ENCODE measurements at places on chromosomes 2 and 18. TPM values are rescaled to one million over a fixed set of nuclear protein-coding genes. Genes with fewer than 3 reads are reported as not detected.

Gene MYO5B
- 22.6 TPM for total RNA-seq

Gene DOCK10
- 9.8 TPM for total RNA-seq

Gene TAF1B
- 20.1 TPM for total RNA-seq

Gene FSIP2
- total RNA-seq, result 1.2 TPM

Gene G6PC2
- not detected for total RNA-seq

Gene NOL4
- total RNA-seq, result not detected

- DNase-seq, result no peak
These were observed 181.1 kb downstream of the NEDD4L start for GRCh38 chr18:58225101-58225500.

DNA sequence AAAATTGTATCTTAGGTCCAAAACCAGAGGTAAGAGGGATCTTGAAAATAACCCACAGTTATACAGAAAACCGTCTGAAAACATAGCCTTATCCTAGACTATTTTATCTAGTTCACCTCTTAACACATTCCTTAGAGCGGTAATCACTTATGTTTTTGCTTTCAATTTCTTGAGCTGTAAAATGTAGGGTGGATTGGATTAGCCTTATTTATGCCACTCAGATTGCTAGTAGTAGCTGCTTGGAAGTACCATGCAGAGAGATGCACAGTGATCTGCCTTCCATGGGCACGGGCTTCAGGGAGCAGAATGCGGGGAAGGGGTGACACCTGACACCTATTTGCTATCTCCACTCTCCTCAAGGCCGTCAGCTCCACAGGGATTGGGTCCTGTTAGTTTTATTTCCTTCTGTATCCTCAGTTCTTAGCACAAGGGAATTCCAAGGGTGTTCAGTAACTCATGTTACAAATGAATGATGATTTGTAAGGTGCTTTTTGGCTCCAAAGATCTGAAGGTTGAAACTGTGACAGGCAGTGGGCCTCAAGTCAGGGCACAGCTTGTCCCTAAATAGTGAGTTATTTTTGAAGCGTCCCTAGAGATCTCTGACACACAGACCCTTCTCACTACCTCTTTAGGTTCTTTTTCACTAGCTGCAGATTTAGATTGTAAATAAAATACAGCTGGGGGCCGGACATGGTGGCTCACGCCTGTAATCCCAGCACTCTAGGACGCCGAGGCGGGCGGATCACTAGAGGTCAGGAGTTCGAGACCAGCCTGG is 64.0 kb upstream of the PMAIP1 start:
- DNase-seq, result no peak

DNA sequence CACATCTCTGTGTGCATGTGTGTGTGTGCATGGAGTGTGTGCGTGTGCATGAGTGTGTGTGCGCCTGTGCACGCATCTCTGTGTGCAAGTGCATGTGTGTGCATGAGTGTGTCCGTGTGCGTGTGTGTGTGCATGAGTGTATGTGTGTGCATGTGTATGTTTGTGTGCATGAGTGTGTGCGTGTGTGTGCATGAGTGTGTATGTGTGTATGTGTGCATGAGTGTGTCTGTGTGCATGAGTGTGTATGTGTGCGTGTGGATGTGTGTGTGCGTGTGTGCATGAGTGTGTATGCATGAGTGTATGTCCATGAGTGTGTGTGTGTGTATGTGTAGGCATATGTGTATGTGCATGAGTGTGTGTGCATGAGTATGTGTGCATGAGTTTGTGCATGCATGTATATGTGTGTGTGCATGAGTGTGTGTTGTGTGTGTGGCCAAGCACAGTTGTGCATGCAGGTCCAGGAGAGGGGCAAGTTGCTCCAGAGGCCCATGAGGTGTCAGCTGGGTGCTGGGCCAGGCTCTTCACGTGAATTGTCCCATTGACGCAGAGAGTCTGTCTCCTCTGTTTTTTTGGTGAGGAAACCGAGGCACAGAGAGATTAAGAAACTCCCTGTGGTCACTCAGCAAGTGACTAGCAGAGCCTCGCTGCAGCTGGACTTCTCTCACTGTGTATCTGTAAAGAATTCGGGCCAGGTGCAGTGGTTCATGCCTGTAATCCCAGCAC is 75.5 kb downstream of the ASB1 start:
- peak; percentile 58 for DNase-seq

- DNase-seq, result no peak
These were observed 37.8 kb upstream of the OTOF start for GRCh38 chr2:26515771-26516170.

DNA sequence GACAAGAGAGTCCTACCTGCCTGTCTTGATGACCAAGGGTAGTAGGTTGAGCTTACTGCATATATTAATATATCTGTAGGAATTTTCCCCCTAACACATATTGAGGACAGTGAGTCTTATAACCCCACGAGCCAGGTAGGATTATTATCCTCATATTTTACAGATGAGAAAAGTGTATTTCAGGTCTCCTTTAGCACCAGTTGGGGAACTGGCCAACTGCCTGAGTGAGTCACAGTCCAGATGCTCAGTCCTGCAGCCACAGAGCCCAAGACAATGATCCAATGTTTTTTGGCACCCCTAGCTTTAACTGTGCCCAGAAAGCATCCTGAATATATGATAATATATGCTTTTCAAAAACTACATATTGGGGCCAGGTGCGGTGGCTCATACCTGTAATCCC is 30.8 kb upstream of the GLS start:
- no peak for DNase-seq

GRCh38 chr18:35463827-35464226 is 33.9 kb downstream of the INO80C start:
- DNase-seq, result no peak

DNA sequence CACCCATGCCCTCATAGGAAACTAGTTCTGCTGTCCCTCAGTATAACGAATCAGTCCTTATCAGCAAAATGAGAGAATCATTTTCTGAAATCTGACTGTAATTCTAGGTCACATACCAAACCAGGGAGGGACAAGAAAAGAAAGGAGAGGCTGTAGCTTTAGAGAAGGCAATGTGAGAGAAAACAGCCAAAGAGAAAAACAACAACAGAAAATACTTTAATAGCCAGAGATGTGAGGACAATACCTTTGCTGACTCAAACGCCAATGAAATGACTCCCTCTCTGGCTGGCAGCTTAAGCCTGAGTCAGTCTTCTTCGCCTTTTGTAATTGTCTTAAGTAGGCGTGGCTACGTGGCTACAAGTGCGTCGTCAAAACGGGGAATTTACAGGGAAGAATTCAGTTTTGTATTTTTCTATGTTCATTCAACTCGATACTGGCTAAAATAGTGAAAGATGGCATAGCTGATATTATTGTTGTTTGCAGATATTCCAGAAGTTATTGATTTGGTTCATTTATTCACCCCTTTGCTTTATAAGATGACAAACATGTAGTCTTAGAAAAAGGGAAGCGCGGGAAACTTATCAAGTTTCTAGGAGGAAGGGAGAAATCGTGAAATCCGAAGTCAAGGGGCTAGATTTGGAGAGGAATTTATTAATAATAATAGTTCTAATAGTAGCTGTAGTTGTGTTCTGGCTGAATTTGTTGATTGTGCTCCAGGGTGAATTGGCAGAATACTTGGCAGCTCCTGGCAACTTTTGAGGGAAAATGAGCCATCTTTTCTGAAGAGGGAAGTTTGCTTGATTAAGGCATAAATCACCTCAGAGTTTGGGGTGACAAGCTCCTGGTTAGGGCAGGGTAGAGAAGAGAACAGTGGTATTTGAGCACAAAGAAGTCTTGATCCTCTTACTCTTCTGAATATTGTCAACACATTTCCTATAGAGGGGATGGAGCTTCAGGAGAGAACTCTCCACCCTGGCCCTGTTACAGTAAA is at the start of gene IL1A:
TSS of gene IL1A (minus strand) at position 295 of the 991 bp plus-strand sequence. CDS start 723 bp downstream, outside the sequence.
- DNase-seq, result no peak

GRCh38 chr18:9563331-9563730 is 51.0 kb downstream of the PPP4R1 start:
- DNase-seq, result no peak

- no peak for DNase-seq
These were observed 54.7 kb downstream of the BIN1 start for GRCh38 chr2:127052057-127052770.

DNA sequence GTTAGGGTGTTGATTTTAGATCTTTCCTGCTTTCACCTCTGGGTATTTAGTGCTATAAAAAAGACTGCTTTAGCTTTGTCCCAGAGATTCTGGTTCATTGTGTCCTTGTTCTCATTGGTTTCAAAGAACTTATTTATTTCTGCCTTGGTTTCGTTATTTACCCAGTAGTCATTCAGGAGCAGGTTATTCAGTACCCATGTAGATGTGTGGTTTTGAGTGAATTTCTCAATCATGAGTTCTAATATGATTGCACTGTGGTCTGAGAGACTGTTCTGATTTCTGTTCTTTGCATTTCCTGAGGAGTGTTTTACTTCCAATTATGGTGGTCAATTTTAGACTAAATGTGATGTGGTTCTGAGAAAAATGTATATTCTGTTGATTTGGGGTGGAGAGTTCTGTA is 167.1 kb upstream of the KYNU start:
- DNase-seq, result no peak

DNA sequence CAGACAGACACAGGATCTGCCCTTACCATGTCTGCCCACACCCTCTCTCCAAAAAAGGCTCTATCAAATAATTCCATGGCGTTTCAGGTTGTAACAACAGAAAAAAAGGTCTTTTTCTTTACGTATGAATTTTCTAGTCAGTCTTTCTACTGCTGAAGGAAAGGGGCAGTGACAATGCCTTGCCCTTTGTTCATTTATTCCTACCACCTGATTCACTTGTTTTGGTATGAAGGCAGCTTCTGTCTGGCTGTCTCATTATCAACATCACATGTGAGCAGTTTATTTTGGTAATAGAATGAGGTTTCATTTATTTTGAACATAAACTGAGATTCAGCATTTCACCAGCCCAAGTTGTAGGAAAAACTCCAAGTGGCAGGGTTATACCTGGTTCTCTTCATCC is 94.3 kb upstream of the KLF7 start:
- no peak for DNase-seq

DNA sequence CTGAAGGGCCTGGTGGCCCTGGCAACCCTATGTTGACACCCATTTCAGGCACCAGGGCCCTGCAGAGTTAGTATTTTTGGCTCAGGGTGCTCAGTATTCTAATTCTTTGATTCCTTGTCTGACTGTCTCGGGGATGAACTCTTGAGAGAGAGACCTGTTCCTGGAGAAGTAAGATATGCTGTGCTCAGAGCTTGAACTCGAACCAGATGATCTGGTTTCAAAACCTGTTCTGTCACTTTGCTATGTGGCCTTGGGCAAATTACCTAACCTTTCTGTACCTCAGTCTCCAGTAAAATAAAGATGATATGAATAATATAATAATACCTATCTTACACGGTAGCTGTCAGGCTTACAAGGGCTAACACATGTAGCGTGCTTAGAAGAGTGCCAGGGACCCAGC is 294.2 kb downstream of the DYSF start:
- DNase-seq, result no peak

GRCh38 chr2:95208106-95208505 is 785 bp downstream of the ZNF892 start:
- DNase-seq, result no peak

DNA sequence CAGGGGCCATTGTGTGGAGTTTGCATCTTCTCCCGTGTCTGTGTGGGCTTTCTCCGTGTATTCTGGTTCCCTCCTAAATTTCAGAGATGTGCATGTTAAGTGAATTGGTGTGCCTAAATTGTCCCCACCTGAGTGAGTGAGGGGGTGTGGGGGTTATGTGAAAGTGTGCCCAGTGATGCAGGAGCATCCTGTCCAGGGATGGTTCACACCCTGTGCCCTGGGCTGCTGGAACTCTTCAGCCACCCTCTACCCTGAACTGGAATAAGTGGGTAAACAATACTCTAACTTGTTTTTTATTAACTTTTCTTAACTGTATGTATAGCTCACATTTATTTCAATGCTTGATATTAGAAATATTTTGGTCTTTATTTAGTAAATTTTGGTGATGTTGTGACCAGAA is 56.0 kb downstream of the UBE2E3 start:
- DNase-seq, result no peak
